Adipose tissue (tissue), 3 donors: ENCODE measurements at places on chromosomes 5 and 9. TPM values are rescaled to one million over a fixed set of nuclear protein-coding genes. Genes with fewer than 3 reads are reported as not detected.

The CER1 gene
- not detected for polyA plus RNA-seq

The SLC45A2 gene
- polyA plus RNA-seq: not detected

The REEP2 gene
- polyA plus RNA-seq: 1.4 TPM

The DMRT2 gene
- 0.20 TPM for polyA plus RNA-seq

The GIN1 gene
- 2.0 TPM for polyA plus RNA-seq

The GLDC gene
- 0.45 TPM for polyA plus RNA-seq

The EPB41L4A gene
- 9.0 TPM for polyA plus RNA-seq

The IDNK gene
- polyA plus RNA-seq: 15.0 TPM

The EGR1 gene
- polyA plus RNA-seq: 703 TPM

The RLN2 gene
- polyA plus RNA-seq: not detected

The PIP5KL1 gene
- 0.74 TPM for polyA plus RNA-seq

The CDH18 gene
- not detected for polyA plus RNA-seq

The NUTM2F gene
- polyA plus RNA-seq: not detected

The MGAT1 gene
- polyA plus RNA-seq: 97.5 TPM

The LCN1 gene
- not detected for polyA plus RNA-seq

The GHR gene
- 6.3 TPM for polyA plus RNA-seq

The SPINK13 gene
- polyA plus RNA-seq: 0.15 TPM

The ANKRD55 gene
- 0.07 TPM for polyA plus RNA-seq

The ADGRD2 gene
- not detected for polyA plus RNA-seq
